ENCODE measurements at places on chromosomes 7 and 10.

GRCh38 chr10:27138277-27138676, 15.9 kb downstream of the YME1L1 start:
- no peak for DNase-seq

DNA sequence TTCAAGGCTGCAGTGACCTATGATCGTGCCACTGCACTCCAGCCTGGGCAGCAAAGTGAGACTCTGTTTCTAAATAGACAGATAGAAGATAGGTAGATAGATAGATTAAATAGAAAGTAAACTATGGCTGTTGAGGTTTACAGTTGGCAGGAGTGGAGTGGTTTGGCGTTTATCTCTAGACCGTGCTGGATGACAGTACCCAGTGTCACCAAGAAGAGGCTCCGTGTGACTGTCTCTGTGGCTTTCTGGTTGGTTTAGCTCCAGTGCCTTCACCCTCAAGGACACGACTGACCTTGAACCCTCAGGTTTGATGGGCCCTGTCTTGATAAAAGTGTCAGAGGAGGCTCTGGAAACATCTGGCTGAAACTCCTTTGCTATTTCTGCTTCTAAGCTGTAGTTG, 31.7 kb downstream of the CHST12 start:
- DNase-seq, result no peak

- no peak for DNase-seq
Measured at GRCh38 chr7:130995252-130996081, 261.5 kb upstream of the KLF14 start.

GRCh38 chr7:131000873-131001272, 266.9 kb upstream of the KLF14 start:
- DNase-seq, result no peak

DNA sequence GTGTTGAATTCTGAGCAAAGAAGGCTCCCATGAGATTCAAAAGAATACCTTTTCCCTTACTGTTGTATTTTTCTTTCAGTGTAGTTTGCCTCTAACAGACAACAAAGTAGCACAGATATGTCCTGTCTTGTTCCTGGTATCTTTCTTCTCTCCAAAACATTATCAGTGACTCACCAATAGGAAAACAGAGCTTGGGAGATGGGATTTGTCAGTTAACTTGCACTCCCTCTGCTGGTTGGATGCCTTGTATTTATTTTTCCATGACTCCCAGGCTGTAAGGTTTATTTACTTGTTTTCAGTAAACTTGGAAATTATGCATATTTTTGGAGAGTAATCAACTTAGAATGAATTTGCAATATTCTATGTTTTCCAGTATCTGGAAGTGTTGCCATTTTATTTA, 129.7 kb downstream of the SAMD9 start:
- DNase-seq, result no peak
